ENCODE measurements at places on chromosomes 13 and 19.

DNA sequence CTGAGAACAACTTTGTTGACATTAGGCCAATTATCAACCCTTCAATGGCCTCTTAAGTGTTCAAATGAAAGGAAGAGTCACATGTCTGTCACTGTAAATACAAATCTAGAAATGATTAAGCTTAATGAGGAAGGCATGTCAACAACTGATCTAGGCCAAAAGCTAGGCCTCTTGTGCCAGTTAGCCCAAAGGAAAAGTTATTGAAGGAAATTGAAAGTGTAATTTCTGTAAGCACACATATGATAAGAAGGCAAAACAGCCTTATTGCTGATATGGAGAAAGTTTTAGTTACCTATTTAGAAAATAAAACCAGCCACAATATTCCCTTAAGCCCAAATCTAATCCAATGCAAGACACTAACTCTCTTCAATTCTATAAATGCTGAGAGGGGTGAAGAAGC lies 604.7 kb downstream of the SLITRK6 start:
- no peaks in the 10 kb centered on the region for H3K4me1 ChIP-seq
- no peak overlapping the region for H3K27ac ChIP-seq
- no peaks in the 10 kb centered on the region for H3K36me3 ChIP-seq
- H3K4me3 ChIP-seq = no peak overlapping the region

GRCh38 chr19:4066682-4067395 lies at the start of gene ZBTB7A:
ZBTB7A (minus strand) TSS chr19:4066899; CDS start chr19:4055232, 11,667 bp downstream.
- peak; percentile 78 for DNase-seq
- H3K4me3 ChIP-seq = peak within 1 kb of the TSS; percentile 98
- H3K4me1 ChIP-seq = peaks cover 47% of the 10 kb centered on the region
- peak within 1 kb of the TSS; percentile 93 for H3K27ac ChIP-seq

DNA sequence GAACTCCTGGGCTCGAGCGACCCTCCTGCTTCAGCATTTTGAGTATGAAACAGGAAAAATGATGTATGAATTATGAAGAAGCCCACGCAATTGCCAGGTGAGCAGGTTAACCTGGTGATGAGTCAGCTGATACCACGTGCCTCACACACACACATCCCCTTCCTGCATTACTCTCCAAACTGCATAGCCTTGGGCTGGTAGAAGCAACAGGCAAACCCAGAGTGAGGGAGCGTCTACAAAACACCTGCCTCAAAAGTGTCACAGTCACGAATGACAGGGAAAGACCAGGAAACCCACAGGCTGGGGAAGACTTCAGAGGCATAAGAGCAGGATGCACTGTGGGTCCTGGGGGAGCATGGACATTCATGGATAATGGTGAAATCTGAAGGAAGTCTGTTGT lies 192.8 kb upstream of the IRS2 start:
- no peaks in the 10 kb centered on the region for H3K27me3 ChIP-seq
- H3K36me3 ChIP-seq = no peaks in the 10 kb centered on the region
- no peak overlapping the region for H3K27ac ChIP-seq
- no peaks in the 10 kb centered on the region for H3K4me1 ChIP-seq
- no peak for DNase-seq
- H3K4me3 ChIP-seq = no peak overlapping the region

- DNase-seq = no peak
- H3K36me3 ChIP-seq = no peaks in the 10 kb centered on the region
- peaks cover 47% of the 10 kb centered on the region for H3K27me3 ChIP-seq
- no peak overlapping the region for H3K4me3 ChIP-seq
- peaks cover 4% of the 10 kb centered on the region for H3K4me1 ChIP-seq
These were observed 16.0 kb downstream of the POU4F1 start for GRCh38 chr13:78587395-78587794.

GRCh38 chr19:5567970-5568407 lies 236 bp upstream of the TINCR start:
- peaks cover 10% of the 10 kb centered on the region for H3K27me3 ChIP-seq
- H3K4me1 ChIP-seq = no peaks in the 10 kb centered on the region
- no peak overlapping the region for H3K27ac ChIP-seq
- H3K36me3 ChIP-seq = no peaks in the 10 kb centered on the region
- DNase-seq = no peak

All from effector memory CD4-positive, alpha-beta T cell (primary cell).